ENCODE measurements at places on chromosomes 1 and 21. TPM values are rescaled to one million over a fixed set of nuclear protein-coding genes. Genes with fewer than 3 reads are reported as not detected.

DNA sequence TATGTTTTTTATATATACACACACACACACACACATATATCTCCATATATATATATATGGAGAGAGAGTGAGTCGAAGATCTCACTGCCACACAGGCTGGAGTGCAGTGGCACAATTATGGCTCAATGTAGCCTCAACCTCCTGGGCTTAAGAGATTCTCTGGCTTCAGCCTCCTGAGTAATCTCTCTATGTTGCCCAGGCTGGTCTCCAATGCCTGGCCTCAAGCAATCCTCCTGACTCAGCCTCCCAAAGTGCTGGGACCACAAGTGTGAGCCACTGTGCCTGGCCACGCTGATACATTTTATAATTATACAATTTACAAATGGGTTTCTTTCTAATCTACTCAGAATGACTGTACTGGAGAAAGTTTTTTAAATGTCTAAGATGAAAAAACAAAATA is 664.2 kb downstream of the PTPRC start:
- no peaks in the 10 kb centered on the region for H3K27me3 ChIP-seq
- H3K4me1 ChIP-seq = no peaks in the 10 kb centered on the region
- no peak overlapping the region for H3K4me3 ChIP-seq

FNDC10 gene
- 0.52 TPM for polyA plus RNA-seq

GRCh38 chr1:9239622-9240401 is 5.2 kb downstream of the H6PD start:
- no peaks in the 10 kb centered on the region for H3K27me3 ChIP-seq
- peaks cover 32% of the 10 kb centered on the region for H3K36me3 ChIP-seq
- peak; percentile 56 for DNase-seq
- no peak overlapping the region for H3K27ac ChIP-seq

DNA sequence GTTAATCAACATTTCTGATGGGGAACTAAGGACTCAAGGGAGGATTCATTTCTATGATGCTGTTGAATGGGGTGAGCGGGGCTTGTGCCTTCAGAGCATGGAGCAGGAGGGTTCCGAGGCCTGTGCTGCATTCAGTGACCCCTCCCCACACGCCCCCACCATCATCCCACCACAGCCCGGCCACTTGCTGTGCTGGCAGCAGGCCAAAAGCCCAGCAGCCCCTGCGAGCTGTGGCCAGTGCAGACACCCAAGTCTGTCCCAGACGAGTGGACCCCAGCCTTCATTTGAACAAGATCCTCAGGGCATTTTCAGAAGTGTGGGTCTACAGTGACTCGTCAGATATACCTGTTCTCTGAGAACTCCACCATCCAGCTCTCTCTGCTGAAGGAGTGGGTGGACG is 242.0 kb downstream of the GRIK3 start:
- no peak for DNase-seq
- H3K27ac ChIP-seq = no peak overlapping the region
- H3K27me3 ChIP-seq = no peaks in the 10 kb centered on the region
- no peaks in the 10 kb centered on the region for H3K36me3 ChIP-seq

ACKR1 gene
- polyA plus RNA-seq = 0.04 TPM

DNA sequence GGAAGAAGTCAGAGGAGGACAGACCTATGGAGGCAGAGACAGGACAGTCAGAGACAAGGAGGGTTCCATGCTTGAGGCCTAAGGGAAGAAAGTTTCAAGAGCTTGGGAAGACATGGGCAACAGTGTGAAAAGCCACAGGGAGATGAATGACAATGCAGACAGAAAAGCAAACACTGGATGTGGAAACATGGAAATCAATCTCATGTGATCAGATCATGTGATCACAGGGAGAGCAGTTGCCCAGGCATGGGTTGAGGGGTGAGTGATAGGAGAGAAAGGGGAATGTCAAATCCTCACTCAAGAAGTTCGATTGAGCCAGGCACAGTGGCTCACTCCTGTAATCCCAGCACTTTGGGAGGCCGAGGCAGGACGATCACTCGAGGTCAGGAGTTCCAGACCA is 17.2 kb downstream of the PTAFR start:
- no peaks in the 10 kb centered on the region for H3K4me1 ChIP-seq
- DNase-seq = no peak
- H3K4me3 ChIP-seq = no peak overlapping the region

WNT3A gene
- 0.03 TPM for polyA plus RNA-seq

DNA sequence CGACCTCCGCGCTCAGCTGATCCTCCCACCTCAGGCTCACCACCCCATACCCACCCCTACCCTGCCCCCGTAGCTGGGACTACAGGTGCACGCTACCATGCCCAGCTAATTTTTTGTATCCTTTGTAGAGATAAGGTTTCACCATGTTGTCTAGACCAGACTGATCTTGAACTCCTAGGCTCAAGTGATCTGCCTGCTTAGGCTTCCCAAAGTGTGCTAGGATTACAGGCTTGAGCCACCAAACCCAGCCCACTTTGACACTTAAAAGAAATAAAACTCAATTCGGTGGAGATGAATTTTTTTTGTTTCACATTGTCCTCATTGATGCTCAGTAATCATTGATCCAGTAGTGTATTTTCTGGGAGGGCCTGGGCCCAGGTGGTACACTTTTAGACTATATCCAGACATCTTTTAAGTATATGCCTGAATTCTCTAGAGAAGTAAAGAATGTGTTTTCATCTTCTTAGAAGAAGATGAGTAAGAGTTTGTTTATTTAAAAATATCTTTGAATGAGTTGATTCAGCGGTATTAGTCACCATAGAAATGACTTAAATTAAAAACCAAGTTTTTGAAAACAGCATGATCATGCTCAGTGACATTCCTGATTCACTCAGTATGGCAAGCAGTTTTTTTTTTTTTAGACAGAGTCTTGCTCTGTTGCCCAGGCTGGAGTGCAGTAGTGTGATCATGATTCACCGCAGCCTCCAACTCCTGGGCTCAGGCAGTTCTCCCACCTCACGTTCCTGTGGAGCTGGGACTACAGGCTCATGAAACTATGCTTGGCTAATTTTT is 57.8 kb downstream of the EPB41 start:
- peaks cover 4% of the 10 kb centered on the region for H3K36me3 ChIP-seq
- no peak for DNase-seq

DNA sequence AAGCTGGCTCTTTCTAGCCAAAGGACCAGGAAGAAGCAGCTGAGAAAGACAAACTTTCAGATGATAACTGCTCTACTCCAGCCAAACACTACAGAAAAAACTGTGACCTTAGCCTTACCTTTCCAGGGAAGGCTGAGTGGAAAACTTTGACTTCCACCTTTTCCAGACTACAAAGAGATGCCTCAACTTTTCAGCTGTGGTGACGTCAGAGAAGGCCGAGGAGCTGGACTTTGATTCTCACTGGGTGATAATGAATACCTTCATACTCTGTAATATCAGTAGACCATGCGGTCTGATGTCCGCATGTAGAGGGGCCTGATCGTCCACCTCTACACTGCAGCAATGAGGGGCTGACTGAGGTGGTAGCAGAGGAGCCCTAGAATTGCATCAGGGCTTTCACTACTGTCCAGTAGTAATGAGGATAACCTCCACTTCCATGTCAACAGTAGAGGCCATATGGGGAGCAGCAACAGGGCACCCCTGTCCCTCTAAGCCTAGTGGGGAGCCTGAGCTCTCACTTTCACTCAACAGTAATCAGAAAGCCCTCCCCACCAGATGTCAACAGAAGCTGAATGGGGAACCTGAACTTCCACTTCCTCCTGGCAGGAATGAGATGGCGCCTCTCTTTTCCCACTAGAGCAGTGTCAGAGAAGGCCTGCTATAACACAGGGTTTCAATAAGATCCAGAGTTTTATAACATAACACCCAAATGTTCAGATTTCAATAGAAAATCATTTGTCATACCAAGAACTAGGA is 28.4 kb upstream of the PADI1 start:
- H3K27ac ChIP-seq = no peak overlapping the region

SPATA6 gene
- polyA plus RNA-seq = 0.61 TPM

DNA sequence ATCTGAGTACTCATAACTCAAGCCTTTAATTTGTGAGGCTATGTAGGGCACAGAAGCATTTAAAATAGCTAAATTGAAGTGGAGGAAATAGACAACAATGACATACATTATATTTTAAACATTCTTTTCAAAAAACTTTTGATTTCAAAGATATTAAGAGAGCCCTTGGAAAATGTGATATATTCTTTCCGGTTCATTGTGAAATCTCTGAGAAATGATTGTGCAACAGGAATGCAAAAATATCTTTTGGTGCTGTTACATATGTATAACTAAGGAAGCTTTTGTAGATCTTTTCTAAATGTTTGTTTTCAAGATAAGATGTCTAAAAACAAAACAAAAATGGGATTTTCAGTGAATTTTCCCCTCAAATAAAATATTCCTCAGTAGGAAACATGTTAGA is 185.2 kb downstream of the LEPR start:
- H3K36me3 ChIP-seq = no peaks in the 10 kb centered on the region
- H3K27me3 ChIP-seq = no peaks in the 10 kb centered on the region
- no peak overlapping the region for H3K27ac ChIP-seq
- no peaks in the 10 kb centered on the region for H3K4me1 ChIP-seq

SESN2 gene
- polyA plus RNA-seq = 9.0 TPM

- H3K27ac ChIP-seq = no peak overlapping the region
- no peak overlapping the region for H3K4me3 ChIP-seq
- H3K36me3 ChIP-seq = peaks cover 16% of the 10 kb centered on the region
- no peaks in the 10 kb centered on the region for H3K27me3 ChIP-seq
These were observed 45.3 kb downstream of the LRIG2 start for GRCh38 chr1:113118266-113118665.

- no peak overlapping the region for H3K27ac ChIP-seq
- no peak for DNase-seq
- H3K36me3 ChIP-seq = no peaks in the 10 kb centered on the region
- no peak overlapping the region for H3K4me3 ChIP-seq
- H3K27me3 ChIP-seq = no peaks in the 10 kb centered on the region
- H3K4me1 ChIP-seq = no peaks in the 10 kb centered on the region
These were observed 35.7 kb upstream of the ARHGAP29 start for GRCh38 chr1:94273111-94273510.

DNA sequence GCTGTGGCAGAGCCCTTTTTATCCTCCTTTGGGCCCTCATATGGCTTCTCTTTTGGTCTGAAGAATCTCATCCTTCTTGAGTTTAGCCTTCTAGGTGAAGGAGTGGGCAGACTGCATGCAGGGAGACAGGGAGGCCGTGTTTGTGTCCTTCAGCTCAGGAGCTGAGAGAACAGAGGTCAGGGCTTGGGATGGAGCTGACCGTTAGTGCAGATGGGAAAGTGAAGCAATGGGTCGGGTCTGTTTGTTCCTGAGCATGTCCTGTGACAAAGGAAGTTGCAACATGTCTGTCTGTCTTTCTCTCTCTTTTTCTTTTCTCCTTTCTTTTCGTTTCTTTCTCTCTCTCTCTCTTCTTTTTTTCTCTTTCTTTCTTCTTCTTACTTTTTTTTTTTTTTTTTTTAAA is 14.9 kb downstream of the MAPKAPK2 start:
- H3K27ac ChIP-seq = no peak overlapping the region
- H3K36me3 ChIP-seq = peaks cover 3% of the 10 kb centered on the region
- H3K4me1 ChIP-seq = peaks cover 28% of the 10 kb centered on the region
- H3K27me3 ChIP-seq = no peaks in the 10 kb centered on the region
- H3K4me3 ChIP-seq = no peak overlapping the region
- no peak for DNase-seq

- no peaks in the 10 kb centered on the region for H3K36me3 ChIP-seq
- DNase-seq = no peak
- no peaks in the 10 kb centered on the region for H3K27me3 ChIP-seq
- no peak overlapping the region for H3K4me3 ChIP-seq
- H3K27ac ChIP-seq = no peak overlapping the region
These were observed 393.3 kb downstream of the PTBP2 start for GRCh38 chr1:97114842-97115241.
